ENCODE measurements at places on chromosomes 6 and 20.

DNA sequence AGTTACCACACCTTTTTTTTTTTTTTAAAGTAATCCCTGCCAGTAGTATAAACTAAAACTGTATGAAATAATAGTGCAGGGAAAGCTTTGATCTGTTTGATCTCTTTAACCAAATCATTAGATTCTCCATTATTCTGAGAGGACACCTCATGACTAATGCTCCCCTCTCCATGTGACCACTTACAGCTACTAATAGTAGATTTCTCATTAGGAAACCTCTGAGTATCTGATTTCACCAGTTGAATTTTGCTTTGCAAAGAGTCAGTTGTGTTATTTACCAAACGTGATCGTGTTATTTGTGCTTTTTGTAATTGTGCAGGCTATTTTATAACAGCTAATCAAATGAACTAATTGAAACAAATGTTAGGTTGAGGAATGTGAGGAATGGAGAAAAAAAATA, 12.5 kb downstream of the CASP8AP2 start:
- H3K27ac ChIP-seq: peak overlapping the region; percentile 71
- no peaks in the 10 kb centered on the region for H3K27me3 ChIP-seq
- DNase-seq: no peak
- peak overlapping the region; percentile 29 for H3K4me3 ChIP-seq

DNA sequence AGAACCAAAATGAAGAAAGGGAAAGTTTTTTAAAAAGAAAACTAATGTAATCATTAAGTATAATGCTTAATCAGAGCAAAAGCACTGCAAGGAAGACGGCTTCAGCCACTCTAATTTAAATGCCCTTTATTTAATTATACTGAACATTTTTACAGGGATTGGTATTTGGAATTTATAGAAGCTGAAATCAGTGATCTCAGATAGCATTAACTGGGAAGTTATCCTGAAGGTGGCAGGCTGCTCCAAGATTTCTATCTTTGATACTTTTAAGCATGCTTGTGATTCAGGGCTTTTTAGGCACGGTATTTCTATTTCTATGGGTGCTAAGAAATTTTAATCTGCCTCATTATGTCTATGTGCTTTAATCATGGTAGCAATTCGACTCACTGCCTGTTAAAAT, 1.3 kb upstream of the NDUFAF4 start:
- no peak for DNase-seq
- peaks cover 25% of the 10 kb centered on the region for H3K36me3 ChIP-seq
- H3K4me3 ChIP-seq: peak overlapping the region; percentile 90
- H3K4me1 ChIP-seq: peaks cover 17% of the 10 kb centered on the region

DNA sequence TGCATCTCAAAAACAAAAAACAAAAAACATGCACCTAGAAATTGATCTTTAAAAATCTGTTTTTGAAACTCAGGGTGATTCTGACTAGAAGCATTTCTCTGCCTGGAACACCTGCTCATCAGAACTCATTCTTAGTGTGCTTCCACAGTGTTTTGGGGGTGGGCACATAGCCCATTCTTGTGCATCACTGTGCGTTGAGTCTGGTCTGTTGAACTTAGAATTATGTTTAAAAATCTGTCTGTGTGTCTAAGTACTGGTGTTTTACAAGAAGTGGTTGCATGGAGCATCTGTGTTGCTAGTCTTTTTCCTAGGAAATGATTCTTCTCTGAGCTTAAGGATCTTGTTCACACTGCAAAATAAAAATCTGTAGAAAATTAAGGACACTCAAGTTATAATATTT, 264.5 kb downstream of the SOX4 start:
- DNase-seq: no peak
- H3K4me1 ChIP-seq: no peaks in the 10 kb centered on the region
- no peaks in the 10 kb centered on the region for H3K27me3 ChIP-seq
- peaks cover 4% of the 10 kb centered on the region for H3K36me3 ChIP-seq
- no peak overlapping the region for H3K4me3 ChIP-seq
- no peak overlapping the region for H3K27ac ChIP-seq

- H3K36me3 ChIP-seq: peaks cover 6% of the 10 kb centered on the region
- H3K4me3 ChIP-seq: peak overlapping the region; percentile 39
- H3K4me1 ChIP-seq: peaks cover 34% of the 10 kb centered on the region
- H3K27me3 ChIP-seq: no peaks in the 10 kb centered on the region
Measured at GRCh38 chr6:130029163-130029562, 10.8 kb downstream of the L3MBTL3 start.

- H3K36me3 ChIP-seq: no peaks in the 10 kb centered on the region
- no peaks in the 10 kb centered on the region for H3K4me1 ChIP-seq
- no peaks in the 10 kb centered on the region for H3K27me3 ChIP-seq
- H3K27ac ChIP-seq: peak overlapping the region; percentile 84
- H3K4me3 ChIP-seq: peak overlapping the region; percentile 70
- no peak for DNase-seq
Measured at GRCh38 chr6:46376562-46377061, 114.6 kb downstream of the RCAN2 start.

DNA sequence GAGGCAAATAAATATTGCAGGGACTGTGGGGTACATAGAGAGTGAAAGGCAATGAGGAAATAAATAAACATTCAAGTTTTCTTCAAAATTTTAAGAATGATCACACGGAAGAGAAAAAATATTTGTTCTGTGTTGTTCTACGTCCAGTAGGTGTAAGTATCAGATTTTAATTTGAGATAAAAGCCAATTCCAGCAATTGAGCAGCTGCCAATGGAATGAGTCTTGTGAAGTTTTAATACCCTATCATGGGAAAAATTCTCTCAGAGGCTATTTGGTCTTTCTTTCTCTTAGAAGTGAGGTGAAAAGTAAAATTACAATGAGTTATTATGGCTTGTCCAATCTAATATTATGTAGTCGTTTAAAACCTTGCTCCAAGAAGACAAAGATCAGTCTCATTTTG, 195.7 kb upstream of the CITED2 start:
- H3K27ac ChIP-seq: peak overlapping the region; percentile 51
- no peak overlapping the region for H3K4me3 ChIP-seq
- peaks cover 4% of the 10 kb centered on the region for H3K4me1 ChIP-seq
- no peak for DNase-seq

DNA sequence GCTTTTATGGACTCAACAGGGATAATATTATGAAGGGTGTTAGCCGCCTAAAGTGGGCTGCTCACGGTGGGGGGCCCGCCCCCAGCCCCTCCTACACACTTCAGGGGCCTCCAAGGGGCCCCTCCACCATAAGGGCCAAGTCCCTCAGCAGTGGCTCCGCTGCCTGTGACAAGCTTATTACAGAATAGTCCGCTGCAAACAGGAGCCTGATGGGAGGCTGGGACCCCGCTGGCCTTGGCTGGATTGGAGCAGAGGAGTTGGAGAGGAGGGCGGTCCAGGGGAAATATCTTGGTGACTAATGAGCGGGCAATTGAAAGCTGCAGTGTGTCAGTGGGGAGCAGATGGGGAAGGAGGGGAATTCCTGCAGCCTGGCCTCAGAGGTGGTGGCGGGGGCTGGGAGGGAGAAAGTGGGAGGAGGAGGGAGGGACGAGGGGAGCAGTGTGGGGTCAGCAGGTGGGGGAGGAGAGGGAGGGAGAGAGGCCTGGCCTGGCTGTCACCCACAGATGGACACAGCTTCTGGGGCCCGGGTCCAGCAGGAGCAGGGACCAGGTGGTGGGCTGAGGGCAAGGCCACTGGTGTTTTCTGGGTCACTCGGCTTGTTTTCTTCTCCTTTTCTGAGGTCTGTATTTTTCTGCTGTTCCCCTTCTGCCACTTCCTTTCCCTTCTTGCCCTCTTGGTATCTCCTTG, 57.6 kb upstream of the FOXP4 start:
- no peaks in the 10 kb centered on the region for H3K4me1 ChIP-seq
- peaks cover 65% of the 10 kb centered on the region for H3K27me3 ChIP-seq
- H3K4me3 ChIP-seq: no peak overlapping the region

DNA sequence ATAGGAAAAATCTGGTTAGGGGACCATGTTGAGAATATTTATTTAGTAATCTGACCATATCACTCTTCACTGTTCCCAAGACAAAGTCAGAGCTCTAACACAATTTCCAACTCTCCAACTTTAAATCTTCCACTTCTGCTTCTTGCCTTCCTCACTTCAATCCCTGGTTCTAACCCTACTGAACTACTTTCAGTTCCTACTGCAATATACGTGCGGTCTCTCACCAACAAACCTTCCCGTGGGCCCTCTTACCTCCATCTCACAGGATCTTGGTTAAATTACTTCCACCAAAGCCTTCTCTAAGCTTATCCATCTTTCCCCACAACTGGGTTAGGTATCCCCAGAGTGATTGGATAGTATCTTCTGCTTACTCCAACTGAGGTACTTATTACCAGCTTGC, 8.0 kb downstream of the EIF2S2 start:
- H3K27me3 ChIP-seq: no peaks in the 10 kb centered on the region
- no peak for DNase-seq
- H3K4me3 ChIP-seq: no peak overlapping the region
- peaks cover 34% of the 10 kb centered on the region for H3K4me1 ChIP-seq
- H3K27ac ChIP-seq: peak overlapping the region; percentile 81

GRCh38 chr6:36809941-36810803, 29.1 kb downstream of the CPNE5 start:
- DNase-seq: no peak
- no peak overlapping the region for H3K4me3 ChIP-seq
- H3K27me3 ChIP-seq: peaks cover 40% of the 10 kb centered on the region
- H3K36me3 ChIP-seq: no peaks in the 10 kb centered on the region
- H3K27ac ChIP-seq: no peak overlapping the region

- H3K4me1 ChIP-seq: peaks cover 46% of the 10 kb centered on the region
- peak overlapping the region; percentile 60 for H3K27ac ChIP-seq
- H3K27me3 ChIP-seq: no peaks in the 10 kb centered on the region
- H3K4me3 ChIP-seq: peak overlapping the region; percentile 54
Measured at GRCh38 chr6:4608361-4609115, 167.7 kb upstream of the CDYL start.

DNA sequence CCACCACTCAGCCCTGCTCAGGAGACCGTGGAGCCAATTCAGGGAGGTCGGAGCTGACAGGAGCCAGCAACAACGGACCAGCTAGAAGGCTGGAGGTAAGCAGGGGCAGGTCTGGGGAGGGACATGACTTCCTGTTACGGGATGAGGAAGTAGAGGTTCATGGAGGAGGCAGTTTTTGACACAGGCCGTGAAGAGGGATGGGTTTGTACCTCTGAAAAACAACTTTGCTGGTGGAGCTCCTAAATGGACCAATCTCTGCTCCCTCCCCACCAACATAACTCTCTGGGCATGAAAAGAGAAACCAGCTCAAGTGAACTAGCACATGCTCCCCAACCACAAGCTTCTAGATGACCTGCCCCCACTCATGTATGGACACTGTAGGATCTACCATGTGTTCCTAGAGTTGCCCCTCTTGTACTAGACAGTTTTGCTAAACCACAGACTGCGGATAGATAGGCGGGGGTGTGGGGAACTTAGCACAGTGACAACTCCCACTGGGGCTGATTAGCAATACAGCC, 31.4 kb downstream of the RALGAPA2 start:
- peaks cover 11% of the 10 kb centered on the region for H3K36me3 ChIP-seq
- H3K27me3 ChIP-seq: no peaks in the 10 kb centered on the region
- H3K4me3 ChIP-seq: no peak overlapping the region

DNA sequence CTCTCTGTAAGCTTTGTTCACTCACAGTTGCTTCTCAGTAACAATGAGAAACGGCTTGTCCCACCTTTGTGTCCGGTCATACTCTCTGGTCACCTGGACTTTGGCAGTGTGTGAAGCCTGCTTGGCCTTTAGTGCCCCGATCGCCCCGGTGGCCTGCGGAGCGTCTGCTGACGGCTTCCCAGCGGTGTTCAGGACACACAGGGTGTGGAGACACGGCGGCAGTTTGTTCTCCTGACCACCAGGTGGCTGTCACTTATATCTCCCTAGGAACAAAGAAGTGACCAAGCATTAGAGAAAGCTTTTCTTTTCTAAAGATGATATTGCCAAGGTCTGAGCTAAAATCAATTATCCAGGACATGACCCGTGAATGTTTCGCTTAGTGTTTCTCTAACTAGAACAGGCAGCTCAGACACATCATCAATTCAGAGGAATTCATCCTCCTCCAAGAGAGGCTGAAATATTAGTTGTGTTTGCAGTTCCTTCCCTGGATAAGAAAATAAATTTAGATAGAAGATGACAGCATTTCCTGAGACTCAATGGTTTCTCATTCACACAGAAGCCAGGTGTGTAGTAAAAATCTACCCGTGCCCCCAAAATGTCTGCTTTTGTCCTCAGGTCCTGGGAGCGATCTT, 167.4 kb upstream of the THBS2 start:
- no peak overlapping the region for H3K4me3 ChIP-seq
- DNase-seq: no peak
- H3K36me3 ChIP-seq: no peaks in the 10 kb centered on the region
- H3K27me3 ChIP-seq: peaks cover 26% of the 10 kb centered on the region
- no peaks in the 10 kb centered on the region for H3K4me1 ChIP-seq
- H3K27ac ChIP-seq: no peak overlapping the region

DNA sequence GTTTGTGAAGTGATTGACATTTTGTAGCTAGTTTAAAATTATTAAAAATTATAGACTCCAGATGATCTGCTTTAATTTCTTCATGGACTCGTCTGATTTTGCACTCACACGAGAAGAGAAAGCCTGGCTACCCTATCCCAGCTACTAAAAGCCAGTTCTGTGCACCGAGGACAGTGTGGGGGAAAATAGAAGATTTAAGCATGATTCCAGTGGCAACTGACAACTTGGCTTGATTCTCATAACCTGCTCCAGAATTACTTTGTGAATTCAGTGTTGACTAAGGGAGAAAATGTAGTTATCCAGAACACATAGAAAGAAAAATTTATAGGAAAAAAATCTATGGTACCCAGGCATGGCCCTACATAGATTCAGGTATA, 88.7 kb downstream of the SNAP25 start:
- no peaks in the 10 kb centered on the region for H3K36me3 ChIP-seq
- H3K4me1 ChIP-seq: peaks cover 17% of the 10 kb centered on the region
- peaks cover 17% of the 10 kb centered on the region for H3K27me3 ChIP-seq
- H3K4me3 ChIP-seq: no peak overlapping the region
- no peak for DNase-seq

DNA sequence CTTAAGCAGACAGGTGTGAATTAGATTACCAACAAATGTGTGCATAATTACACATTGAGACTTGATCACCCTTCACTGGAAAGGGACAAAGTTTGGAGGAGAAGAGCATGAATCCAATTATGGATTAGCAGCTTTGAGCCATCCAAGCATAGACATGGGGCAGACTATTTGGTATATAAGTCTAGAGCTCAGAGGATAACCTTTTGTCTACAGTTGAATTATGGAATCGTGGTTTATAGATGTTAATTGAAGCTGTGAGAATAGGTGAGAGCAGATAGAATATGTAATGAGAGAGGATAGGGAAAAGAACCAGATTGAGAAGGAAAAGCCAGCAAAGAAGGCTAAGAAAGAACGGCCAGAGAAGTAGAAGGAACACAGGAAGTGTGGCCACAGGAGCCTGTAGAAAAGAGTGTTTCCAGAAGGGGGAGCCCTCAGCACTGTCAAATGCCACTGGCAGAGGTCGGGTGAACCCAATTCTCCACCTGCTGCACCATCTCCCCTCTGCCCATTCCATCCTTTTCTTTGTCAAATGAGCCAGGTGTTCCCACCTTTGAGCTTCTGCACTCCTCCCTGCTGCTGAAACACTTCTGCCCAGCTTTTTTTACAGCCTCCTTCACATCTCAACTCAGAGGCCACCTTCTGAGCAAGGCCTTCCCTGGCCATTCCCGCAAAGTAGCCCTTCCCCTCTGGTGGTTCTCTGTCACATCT, 7.3 kb downstream of the DNTTIP1 start:
- H3K27me3 ChIP-seq: no peaks in the 10 kb centered on the region
- H3K27ac ChIP-seq: peak overlapping the region; percentile 0
- H3K4me3 ChIP-seq: no peak overlapping the region
- peak; percentile 66 for DNase-seq
- peaks cover 12% of the 10 kb centered on the region for H3K4me1 ChIP-seq
- H3K36me3 ChIP-seq: peaks cover 37% of the 10 kb centered on the region

Measured in effector memory CD8-positive, alpha-beta T cell (primary cell).